ENCODE measurements at places on chromosomes 11 and 22.

GRCh38 chr11:3826721-3827120, 14.0 kb downstream of the RHOG start:
- no peak for DNase-seq

DNA sequence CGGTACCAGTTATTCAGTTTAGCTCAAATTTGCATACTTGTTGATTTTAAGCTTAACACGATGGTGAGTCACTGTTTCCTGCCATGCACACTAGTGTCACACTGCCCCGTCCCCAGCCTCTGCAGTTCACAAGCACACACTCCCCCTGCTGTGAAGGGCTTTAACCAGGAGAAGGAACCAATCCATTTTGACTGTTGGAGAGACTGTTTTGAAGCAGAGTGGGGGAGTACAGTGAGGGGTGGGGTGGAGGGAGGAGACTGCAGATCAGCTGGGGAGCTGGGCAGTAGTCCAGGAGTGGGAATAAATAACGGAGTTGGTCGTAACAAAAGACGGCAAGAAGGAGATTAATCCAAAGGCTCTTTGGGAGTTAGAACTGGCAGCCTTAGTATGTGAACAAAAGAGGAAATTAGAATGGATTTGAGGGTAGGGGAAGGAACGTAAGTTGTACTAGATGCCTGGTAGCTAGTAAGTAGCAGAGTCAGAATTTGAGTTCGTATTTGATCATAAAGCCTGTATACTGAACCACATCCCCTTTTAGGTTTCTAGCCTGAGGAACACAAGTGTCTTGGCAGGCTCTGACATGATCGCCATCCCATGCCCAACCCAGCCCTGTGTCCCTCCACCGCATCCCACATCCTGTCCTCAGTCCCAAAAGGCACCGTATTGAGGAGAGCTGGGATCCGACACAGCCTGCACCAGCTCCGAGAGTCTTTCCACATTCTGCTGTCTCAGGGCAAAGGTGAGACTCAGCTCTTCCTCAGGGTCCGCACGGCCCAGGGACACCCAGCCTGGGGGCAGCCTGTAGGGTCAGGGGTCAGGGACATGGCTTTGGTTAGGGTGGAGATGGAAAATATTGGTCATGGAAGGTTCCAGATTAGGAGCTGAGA, 862 bp downstream of the TPP1 start:
- peak; percentile 54 for DNase-seq

DNA sequence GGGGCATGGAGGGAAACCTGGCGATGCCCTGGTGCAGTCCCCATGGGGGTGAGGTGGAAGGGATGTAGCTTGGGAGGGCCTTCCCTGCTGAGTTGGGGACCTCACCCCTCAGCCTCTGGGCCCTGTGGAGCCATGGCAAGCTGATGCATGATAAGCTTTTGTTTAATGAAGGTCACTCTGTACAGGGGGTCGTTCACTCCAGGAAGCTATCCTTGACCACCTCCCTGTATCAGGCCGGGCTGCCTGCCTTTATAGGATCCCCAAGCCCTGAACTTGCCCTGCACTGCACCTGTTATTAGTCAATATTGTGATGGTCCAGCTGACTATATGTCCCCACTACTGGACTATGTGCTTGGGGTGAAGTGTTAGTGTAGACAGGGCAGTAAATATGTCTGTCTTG, 49.7 kb upstream of the MYEOV start:
- no peak for DNase-seq

- no peak for DNase-seq
Observed at GRCh38 chr11:79113054-79113690, 327.7 kb downstream of the TENM4 start.

DNA sequence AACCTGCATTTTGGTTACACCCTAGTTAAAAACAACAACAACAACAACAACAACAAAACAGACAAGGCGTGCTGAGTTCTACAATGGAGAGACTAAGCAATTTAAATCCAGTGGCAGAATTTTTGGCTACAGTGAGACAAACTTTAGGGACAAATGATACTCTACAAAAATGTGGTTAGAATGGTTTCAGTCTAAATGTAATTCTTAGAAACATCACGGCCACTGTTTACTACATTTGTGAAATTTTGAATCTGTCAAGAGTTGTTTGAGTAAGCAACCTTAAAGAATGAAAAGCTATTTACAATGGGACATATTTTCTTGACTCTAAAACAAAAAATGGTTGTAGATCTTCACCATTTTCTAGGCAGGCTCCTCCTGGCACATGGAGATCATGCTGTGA, 259.4 kb downstream of the SWAP70 start:
- no peak for DNase-seq

GRCh38 chr11:76604081-76604625, 66.4 kb downstream of the LRRC32 start:
- no peak for DNase-seq

- DNase-seq: peak; percentile 45
Observed at GRCh38 chr11:11948242-11948947, 60.0 kb downstream of the DKK3 start.

All from PC-3 (cell line).